ENCODE measurements at places on chromosomes 5 and 9.

- DNase-seq, result no peak
Observed at GRCh38 chr9:105151686-105151995, 92.8 kb upstream of the SLC44A1 start.

GRCh38 chr5:137699336-137700281 lies 36.3 kb downstream of the KLHL3 start:
- no peak for DNase-seq

DNA sequence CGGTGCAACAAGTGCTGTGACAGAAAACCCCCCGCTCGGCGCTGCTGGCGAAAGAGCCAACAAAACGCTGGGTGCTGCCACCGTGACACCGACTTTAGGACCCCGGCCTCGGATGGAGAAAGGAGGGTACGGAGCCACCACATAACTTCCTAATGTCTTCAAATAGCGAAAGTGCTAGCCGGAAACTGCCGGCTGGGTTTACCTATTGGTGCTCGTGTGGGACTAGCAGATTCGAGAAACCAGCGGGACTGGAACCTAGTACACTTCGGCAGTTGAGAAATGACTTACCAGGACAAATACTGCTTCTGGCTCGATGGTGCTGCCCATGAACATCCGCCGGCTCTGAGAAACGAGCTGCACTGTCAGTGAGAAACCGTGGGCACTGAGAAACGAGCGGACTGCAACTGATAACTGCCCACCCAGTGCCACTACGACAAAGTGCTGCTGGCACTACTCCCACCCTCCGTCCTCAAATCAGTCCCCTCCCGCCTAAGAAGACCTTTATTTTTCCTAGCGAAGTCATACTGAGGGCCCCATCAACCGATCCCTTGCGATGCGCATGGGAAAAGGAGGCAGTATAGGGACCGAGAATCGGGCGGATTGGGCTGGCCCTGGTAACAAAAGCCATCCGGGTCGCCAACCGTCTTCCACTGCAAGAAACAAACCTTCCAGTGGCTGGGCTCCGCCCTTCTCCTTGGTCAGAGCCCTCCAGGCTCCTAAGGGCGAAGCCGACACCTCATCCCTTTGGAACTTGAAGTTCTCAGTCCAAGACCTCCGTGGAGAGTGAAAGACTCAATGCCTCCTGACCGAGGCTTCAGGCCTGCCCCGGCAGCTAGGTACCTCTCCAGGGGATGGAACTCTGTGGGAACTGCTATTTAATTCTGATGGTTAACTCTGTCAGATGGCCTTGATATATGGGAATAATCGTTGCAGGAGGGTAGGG lies 27.0 kb upstream of the ANXA2R start:
- peak; percentile 59 for DNase-seq

- no peak for DNase-seq
Observed at GRCh38 chr5:167945542-167946384, 345.7 kb upstream of the WWC1 start.

- no peak for DNase-seq
Observed at GRCh38 chr9:129694243-129694646, 28.8 kb downstream of the PRRX2 start.

- DNase-seq, result no peak
Observed at GRCh38 chr5:2783223-2783622, 31.7 kb upstream of the IRX2 start.

DNA sequence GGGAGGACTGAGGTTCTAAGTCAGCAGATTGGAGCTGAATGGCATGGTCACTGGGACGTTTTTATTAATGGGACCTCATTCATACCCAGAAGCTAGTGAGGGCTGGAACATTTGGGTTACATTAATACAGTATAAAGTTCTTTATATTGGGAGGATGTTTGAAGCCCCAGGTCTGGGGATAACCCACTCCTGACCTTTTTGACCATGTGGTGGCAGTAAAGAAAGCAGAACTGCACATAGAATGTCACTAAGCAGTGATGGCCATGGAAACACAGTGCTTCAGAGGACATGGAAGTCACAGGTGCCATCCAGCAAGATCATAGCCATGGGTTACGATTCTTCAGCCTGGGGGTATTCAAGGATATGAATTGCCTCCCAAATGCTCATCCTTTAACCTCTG lies 176.0 kb downstream of the ATP10B start:
- no peak for DNase-seq

- no peak for DNase-seq
Observed at GRCh38 chr9:7340451-7340850, 459.1 kb downstream of the DMAC1 start.

- no peak for DNase-seq
Observed at GRCh38 chr5:163807781-163808180, 302.4 kb downstream of the MAT2B start.

- DNase-seq, result no peak
Observed at GRCh38 chr9:132146039-132146438, 15.8 kb upstream of the NTNG2 start.

DNA sequence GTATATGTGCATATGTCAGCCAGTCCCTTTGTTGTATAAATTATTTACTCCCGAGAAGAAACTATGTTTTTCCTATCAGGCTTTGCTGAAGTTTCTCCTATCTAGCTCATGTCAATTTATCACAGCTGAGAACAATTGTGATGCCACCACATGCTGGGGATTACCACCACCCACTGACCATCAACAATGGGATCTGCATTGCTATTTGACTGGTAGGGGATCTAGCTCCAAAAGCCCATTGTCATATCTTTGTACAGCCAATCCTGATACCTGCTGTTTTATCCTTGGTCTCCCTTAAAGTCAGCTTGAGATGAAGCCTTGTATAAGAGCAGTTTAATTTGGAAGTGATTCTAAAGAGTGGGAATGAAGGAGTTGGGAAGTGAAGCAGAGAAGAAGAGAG lies 53.9 kb upstream of the KCNN2 start:
- no peak for DNase-seq

DNA sequence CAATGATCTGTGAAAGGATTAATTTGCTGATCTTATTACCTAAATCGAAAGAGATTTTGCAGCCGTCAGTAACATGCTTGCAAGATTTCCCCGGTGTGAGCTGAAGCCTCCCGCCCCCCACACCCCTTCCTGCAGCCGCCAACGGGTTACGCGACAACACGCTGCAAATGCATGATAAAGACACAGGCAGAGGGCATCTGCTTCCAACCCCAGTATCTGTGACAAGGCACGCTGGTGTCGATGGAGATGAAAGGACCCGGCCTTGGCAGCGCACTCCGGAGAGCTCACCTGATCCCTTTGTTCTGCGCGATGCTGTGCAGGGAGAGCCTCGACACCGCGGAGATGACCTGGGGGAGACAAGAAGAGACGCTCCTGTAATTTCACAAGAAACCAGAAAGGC lies 122.9 kb upstream of the SARDH start:
- no peak for DNase-seq

GRCh38 chr5:151083081-151083676 lies 2.3 kb upstream of the TNIP1 start:
- DNase-seq, result peak; percentile 73

DNA sequence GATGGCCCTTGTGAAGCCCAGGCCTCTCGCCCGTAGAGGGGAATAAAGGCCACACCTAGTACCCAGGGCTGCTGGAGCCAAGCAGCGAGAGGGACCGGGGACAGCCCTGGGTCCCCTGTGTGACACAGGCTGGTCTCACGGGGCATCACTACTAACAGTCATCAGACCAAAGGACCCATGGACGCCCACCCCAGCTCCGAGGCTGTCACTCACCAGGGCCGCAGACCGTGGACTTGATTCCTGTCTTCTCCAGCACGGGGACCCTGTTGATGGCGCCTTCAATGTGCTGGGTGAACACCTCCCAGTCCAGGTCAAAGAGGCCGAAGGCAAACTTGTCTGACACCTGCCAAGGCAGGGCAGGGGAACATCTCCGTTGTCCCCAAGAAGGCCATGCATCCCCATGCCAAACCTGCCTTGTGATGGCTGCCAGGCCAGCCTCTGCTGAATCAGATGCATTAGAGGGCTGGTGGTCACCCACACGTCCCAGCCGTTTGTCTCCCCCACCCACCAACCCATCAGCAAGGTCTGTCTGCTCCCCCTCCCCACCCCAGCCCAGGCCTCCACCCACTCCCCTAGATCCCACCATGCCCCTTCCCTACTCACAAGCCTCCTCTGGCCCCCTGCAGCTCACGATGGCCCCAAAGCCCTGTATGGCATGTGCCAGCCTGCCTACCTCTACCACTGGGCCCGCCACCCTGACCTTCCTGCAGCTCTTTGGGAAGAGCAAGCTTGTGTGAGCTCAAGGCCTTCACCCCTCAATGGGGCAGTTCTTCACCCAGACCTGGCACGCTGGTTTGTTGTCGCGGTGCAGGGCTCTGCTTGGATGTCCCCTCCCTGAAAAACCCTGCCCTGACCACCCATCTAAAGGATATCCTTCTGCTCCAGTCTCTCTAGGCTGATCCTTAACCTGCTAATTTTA lies 20.8 kb downstream of the SARDH start:
- DNase-seq, result no peak

- peak; percentile 62 for DNase-seq
Observed at GRCh38 chr5:151315998-151316597, 12.5 kb upstream of the SLC36A3 start.

GRCh38 chr5:38509185-38509584 lies 47.3 kb downstream of the LIFR start:
- no peak for DNase-seq

- no peak for DNase-seq
Observed at GRCh38 chr5:13930541-13931171, 13.8 kb downstream of the DNAH5 start.

DNA sequence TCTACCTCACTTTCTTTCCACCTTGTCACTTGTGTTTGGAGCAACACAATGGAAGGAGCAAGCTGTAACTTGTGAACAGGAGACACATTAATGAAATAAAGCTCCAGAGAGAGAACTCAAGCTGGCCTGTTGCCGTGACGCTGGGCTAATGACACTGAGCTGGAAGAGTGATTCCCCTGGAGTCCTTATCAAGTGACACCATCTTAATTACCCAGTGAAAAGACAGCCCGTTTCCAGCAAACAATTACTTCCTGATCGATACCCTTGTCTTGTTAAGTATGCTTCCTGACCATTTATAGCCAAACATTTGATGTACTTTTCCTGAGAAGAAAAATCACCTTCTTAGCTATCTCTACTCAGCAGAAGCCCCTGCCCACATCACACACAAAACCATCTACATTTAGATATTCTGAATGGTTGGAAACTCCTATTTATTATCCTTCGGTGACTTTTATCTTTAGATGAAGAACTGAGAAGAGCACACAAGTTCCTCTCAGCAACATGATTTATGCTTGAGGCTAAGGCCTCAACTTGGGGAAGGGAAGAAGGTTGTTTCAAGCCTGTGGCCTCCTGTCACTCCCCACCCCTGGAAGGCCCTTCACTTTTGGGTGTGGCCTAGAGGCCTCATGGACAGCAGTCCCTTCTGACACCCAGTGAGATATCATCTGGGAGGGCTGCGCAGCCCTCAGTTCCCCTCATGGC lies 34.1 kb downstream of the CRHBP start:
- no peak for DNase-seq

GRCh38 chr9:109341561-109341960 lies 20.7 kb upstream of the EPB41L4B start:
- DNase-seq, result no peak

DNA sequence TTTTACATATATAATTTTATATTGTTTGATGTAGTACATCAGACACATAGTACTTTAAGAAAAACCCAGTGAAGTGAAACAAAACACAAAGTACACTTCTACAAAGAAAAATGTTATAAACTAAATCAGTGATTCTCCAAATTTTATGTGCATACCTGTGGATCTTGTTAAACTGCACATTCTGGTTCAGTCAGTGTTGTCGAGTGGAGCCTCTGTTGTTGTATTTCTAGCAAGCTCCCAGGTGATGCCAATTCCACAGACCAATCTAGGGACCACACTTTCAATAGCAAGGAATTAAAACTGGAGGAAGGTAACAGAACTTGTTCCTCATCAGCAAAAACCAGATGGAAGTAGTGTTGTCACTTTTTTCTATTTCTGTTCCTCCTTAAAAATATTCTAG lies 183.8 kb upstream of the CD180 start:
- no peak for DNase-seq

DNA sequence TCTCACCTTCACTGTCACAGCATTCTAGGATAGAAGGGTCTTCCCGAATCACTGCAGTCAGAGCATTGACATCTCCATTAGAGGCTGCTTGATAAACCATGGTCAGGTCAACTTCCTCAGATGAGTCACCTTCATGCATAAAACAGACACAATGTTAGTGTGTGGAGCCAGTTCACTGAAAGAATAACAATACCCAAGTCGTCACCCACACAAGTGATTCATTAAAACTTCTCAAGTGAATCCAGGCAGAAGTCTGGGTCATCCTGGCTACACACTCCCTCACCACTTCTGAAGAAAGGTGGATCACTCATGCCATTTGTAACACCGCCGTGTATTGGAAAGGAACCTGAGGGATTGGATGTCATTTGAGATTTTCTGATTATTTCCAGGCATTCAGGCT lies 49.6 kb downstream of the ANKRD55 start:
- DNase-seq, result peak; percentile 66

DNA sequence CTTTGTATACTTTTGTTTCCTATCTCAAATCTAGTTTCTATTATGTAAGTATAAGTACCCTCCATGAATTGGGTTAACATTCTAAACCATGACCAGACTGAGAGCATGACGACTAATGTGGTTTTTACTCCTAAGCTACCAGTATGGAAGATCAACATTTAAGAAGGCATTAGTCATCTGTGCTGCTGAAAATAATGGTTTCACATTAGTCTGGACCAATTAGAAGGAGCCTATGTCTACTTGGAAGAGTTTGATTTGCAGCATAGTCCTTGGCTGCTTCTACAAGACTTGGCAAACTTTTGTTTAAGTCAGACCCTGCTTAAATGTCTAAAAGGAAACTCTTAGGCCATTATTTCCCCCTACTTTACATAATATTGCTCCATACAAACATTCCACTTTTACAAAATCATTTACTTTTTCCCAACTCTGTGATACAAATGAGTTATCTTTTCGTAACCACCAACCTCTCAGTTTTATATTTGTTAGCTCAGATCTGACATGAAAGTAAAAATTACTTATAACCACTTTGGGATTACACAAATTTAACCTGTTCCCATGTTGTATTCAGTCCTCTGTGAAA lies 186.7 kb downstream of the COMMD10 start:
- no peak for DNase-seq
